ENCODE measurements at places on chromosomes 2 and 18.

GRCh38 chr2:188410504-188411235, 119.0 kb downstream of the GULP1 start:
- no peak for DNase-seq

DNA sequence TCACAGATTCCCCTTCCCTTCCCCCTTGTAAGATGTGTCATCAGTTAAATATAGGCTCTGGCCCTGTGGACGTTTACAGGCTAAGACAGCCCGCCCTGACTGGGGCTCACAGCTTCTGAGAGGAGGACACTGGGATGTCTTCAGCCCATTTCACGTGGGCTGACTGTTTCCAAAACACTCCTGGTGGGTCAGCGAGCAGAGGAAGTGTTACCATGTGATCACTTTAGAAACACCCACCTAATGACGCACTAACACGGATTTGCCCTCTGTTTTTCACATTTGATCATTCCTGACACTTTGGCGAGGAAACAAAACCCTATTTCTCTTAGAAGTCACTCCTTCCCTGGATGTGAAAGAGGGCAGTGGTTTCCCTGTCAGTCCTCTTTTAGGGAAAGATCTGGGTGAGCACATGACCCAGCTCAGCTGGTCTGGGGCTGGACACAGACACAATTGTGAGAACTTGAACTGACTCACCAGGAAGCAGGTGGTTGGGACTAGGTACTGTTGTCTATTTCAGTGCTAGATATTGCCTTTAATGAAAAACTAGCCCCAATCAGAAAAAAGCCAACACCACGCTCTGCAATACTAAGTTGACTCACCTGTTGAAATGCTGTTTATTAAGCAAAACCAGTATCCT, 38.8 kb downstream of the BMP10 start:
- DNase-seq, result no peak

- no peak for DNase-seq
Observed at GRCh38 chr2:189709501-189710221, 35.2 kb downstream of the ANKAR start.

GRCh38 chr2:17171446-17172049, 346.7 kb downstream of the RAD51AP2 start:
- DNase-seq, result no peak

GRCh38 chr2:137535897-137536296, 428.4 kb upstream of the HNMT start:
- DNase-seq, result no peak

Measured in stimulated activated CD4-positive, alpha-beta T cell treated with anti-CD3 and anti-CD28 coated beads, Interleukin-1b, Interleukin-23, amount 100 ng/mL, for 1 hour (primary cell).